GM12878 (cell line): ENCODE measurements at places on chromosomes 4 and X. TPM values are rescaled to one million over a fixed set of nuclear protein-coding genes. Genes with fewer than 3 reads are reported as not detected.

DNA sequence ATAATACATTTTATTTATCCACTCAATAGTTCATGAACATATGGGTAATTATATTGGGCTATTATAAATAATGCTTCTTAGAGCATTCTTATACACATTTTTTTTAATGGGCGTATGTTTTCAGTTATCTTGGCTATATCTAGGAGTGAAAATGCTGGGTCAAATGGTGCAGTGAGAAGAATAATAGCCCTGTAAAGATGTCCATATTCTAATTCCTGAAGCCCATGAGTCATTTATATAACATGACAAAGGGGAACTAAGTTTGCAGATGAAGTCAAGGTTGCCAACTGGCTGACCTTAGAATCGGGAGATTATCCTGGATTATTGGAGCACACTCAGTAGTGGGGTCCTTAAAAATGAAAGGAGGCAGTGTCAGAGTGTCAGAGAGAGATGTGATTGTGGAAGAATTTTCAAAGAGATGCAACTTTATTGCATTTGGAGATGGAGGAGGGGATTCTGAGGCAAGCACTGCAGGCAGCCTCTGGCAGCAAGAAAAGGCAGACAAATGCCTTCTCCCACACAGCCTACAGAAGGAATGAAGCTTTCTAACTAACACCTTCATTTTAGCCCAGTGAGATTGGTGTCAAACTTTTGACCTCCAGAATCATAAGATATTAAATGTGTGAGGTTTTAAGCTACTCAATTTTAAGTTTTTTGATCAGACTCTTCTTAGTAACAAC is 106.1 kb upstream of the HS3ST1 start:
- no peak overlapping the region for H3K27ac ChIP-seq
- no peaks in the 10 kb centered on the region for H3K36me3 ChIP-seq
- no peaks in the 10 kb centered on the region for H3K4me1 ChIP-seq
- no peak overlapping the region for H3K4me3 ChIP-seq

Gene RPL36A
- total RNA-seq = 425 and 522 TPM in 2 replicates

GRCh38 chr4:81422595-81422994 is 49.1 kb downstream of the RASGEF1B start:
- H3K36me3 ChIP-seq = no peaks in the 10 kb centered on the region
- DNase-seq = no peak
- H3K27ac ChIP-seq = no peak overlapping the region
- no peak overlapping the region for H3K4me3 ChIP-seq
- peaks cover 7% of the 10 kb centered on the region for H3K4me1 ChIP-seq
- no peaks in the 10 kb centered on the region for H3K27me3 ChIP-seq

DNA sequence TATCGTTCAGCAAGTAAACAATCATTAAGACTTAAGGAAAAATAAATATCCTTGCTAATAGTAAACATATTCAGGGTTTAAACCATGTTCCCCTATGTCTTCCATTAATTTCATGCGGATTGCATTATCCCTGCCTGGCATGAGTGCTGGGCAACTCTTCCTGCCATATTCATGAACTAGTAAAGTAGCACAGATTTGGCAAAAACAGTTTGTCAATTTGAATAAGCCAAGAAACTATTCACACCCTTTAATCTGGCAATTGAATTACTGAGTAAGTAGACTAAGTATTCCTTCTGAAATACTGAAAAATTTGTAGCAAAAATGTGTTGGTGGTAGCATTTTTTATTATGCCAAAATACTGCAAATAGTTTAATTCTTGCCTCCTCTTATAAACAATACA is 512.0 kb downstream of the NLGN4X start:
- no peaks in the 10 kb centered on the region for H3K27me3 ChIP-seq
- no peaks in the 10 kb centered on the region for H3K36me3 ChIP-seq
- no peak overlapping the region for H3K27ac ChIP-seq
- no peaks in the 10 kb centered on the region for H3K4me1 ChIP-seq
- H3K4me3 ChIP-seq = no peak overlapping the region

GRCh38 chr4:161792991-161793390 is 370.8 kb downstream of the FSTL5 start:
- no peak for DNase-seq
- no peak overlapping the region for H3K27ac ChIP-seq
- H3K4me3 ChIP-seq = no peak overlapping the region
- H3K27me3 ChIP-seq = no peaks in the 10 kb centered on the region

DNA sequence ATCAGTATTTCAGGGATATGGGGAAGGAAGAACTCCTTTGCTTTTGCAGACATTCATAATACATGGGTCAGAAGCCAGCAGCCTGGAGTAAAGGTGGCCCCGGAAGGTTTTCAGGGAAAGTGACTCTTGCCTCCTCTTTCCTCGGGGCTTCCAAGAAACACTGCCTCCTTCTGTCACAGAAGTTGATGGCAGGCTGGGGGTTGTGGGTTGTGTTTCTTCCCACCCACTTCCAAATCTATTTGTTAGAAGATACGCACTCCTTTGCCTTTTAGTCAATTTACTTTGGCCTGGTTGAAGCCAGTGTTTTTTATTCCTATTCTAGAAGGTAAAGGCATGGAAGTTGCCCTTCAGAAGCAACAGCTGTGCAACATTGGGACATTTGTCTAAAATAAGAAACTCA is 19.7 kb downstream of the KIT start:
- no peaks in the 10 kb centered on the region for H3K4me1 ChIP-seq
- H3K36me3 ChIP-seq = no peaks in the 10 kb centered on the region
- no peak overlapping the region for H3K4me3 ChIP-seq
- H3K27ac ChIP-seq = no peak overlapping the region

Gene MAP7D2
- 0.13 and 0.19 TPM in 2 replicates for total RNA-seq

- no peaks in the 10 kb centered on the region for H3K27me3 ChIP-seq
- H3K36me3 ChIP-seq = no peaks in the 10 kb centered on the region
- H3K4me1 ChIP-seq = peaks cover 15% of the 10 kb centered on the region
- H3K27ac ChIP-seq = no peak overlapping the region
- no peak overlapping the region for H3K4me3 ChIP-seq
- peak; percentile 35 for DNase-seq
Observed at GRCh38 chr4:2141022-2141761, 82.1 kb downstream of the NAT8L start.

Gene FAM47E
- not detected in 2 replicates for total RNA-seq

GRCh38 chr4:40736910-40737309 is 12.8 kb upstream of the NSUN7 start:
- no peak for DNase-seq
- H3K4me1 ChIP-seq = no peaks in the 10 kb centered on the region
- no peak overlapping the region for H3K27ac ChIP-seq
- H3K27me3 ChIP-seq = no peaks in the 10 kb centered on the region
- H3K36me3 ChIP-seq = no peaks in the 10 kb centered on the region

DNA sequence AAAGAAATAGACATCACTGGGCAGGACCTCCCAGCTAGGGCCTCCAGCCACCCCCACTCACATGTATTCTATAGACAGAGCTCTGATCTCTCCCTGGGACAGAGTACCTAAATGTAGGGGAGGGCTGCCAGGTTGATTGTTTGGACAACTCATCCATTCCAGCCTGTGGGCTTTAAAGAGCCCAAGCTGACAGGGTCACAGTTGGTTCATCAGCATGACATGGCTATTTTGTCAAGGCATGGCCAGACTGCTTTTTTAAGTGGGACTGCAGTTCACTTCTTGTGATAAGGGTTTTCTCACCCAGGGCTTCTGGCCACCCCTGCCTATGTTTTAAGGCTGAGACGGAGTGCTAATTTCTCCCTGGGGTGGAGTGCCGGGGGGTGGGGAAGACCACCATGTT is 63.3 kb downstream of the KLHL4 start:
- no peaks in the 10 kb centered on the region for H3K36me3 ChIP-seq
- no peaks in the 10 kb centered on the region for H3K27me3 ChIP-seq
- H3K4me3 ChIP-seq = no peak overlapping the region
- no peak for DNase-seq

DNA sequence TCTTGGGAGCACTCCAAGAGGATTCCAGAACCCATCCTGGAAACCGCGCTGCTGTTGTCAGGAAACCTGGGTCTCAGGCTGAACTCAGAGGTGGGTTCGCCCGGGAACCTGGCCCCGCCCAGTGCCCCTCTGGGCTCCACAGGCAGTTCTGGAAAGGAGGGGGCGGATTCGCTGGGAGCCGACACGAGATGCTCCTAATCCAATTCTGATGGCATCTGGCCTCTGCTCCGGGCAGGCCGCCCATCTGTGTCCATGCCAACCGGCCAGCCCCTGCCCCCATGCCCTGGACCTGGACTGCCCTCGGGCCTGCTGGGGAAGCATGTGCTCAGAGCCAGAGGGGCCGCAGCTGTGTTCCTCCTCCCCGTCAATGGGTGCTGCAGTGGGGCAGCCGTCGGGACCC is 21.0 kb downstream of the ATP2B3 start:
- no peaks in the 10 kb centered on the region for H3K36me3 ChIP-seq
- no peak for DNase-seq
- no peaks in the 10 kb centered on the region for H3K27me3 ChIP-seq
- H3K4me1 ChIP-seq = no peaks in the 10 kb centered on the region
- no peak overlapping the region for H3K4me3 ChIP-seq

DNA sequence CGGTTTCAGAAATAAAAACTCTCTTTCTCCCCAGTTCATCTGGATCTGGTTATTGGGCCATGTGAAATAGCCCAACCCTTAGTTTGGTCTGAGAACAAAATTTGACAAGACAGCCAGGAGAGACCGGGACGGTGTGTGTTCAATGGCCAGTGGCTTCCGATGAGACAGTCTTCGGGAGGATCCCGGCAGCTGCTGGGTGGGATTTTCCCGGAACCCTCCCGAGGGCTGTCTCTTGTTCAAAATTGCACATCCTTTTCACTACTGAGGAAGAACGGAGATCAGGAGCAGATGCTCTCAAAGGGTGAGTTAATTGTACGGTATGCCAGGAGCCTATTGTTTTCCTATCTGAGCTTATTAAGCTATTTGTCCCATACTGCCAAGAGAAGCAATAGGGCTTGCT is 166.5 kb downstream of the PRR32 start:
- DNase-seq = no peak
- H3K27me3 ChIP-seq = no peaks in the 10 kb centered on the region
- no peak overlapping the region for H3K27ac ChIP-seq

Gene STPG2
- 0.13 TPM in 1 of 2 replicates, not detected in the other for total RNA-seq

- no peaks in the 10 kb centered on the region for H3K27me3 ChIP-seq
- DNase-seq = no peak
- H3K36me3 ChIP-seq = no peaks in the 10 kb centered on the region
- H3K4me1 ChIP-seq = no peaks in the 10 kb centered on the region
Observed at GRCh38 chrX:79078114-79078513, 66.4 kb upstream of the GPR174 start.

- no peak overlapping the region for H3K4me3 ChIP-seq
- no peaks in the 10 kb centered on the region for H3K4me1 ChIP-seq
- H3K36me3 ChIP-seq = no peaks in the 10 kb centered on the region
- no peak overlapping the region for H3K27ac ChIP-seq
- no peak for DNase-seq
Observed at GRCh38 chr4:10861036-10861435, 176.5 kb upstream of the CLNK start.

Gene NDNF
- total RNA-seq = 0.08 and 0.26 TPM in 2 replicates

- H3K27ac ChIP-seq = no peak overlapping the region
- no peak overlapping the region for H3K4me3 ChIP-seq
- DNase-seq = no peak
- no peaks in the 10 kb centered on the region for H3K27me3 ChIP-seq
- no peaks in the 10 kb centered on the region for H3K36me3 ChIP-seq
- no peaks in the 10 kb centered on the region for H3K4me1 ChIP-seq
Observed at GRCh38 chr4:87732033-87732765, 67.2 kb upstream of the IBSP start.
